ENCODE measurements at places on chromosomes 16 and 17. TPM values are rescaled to one million over a fixed set of nuclear protein-coding genes. Genes with fewer than 3 reads are reported as not detected.

The OTOP2 gene
- total RNA-seq = 0.06 TPM

The COIL gene
- total RNA-seq = 17.7 TPM

The SSTR5 gene
- total RNA-seq = 0.36 TPM

The CCL3 gene
- total RNA-seq = not detected

The TMEM235 gene
- total RNA-seq = not detected

The NPW gene
- total RNA-seq = 1.5 TPM

The GIT1 gene
- 60.3 TPM for total RNA-seq

The ACSF2 gene
- total RNA-seq = 15.0 TPM

The ITGAL gene
- total RNA-seq = 0.08 TPM

The TPSG1 gene
- not detected for total RNA-seq

The UNC45B gene
- total RNA-seq = not detected

The ITGAD gene
- not detected for total RNA-seq

The DPEP2NB gene
- not detected for total RNA-seq

The RPH3AL gene
- total RNA-seq = 20.2 TPM

The NPIPA3 gene
- total RNA-seq = 1.0 TPM

The OR1F1 gene
- not detected for total RNA-seq

The RANGRF gene
- total RNA-seq = 46.4 TPM

The NUP85 gene
- total RNA-seq = 113 TPM

The CCL1 gene
- not detected for total RNA-seq

The GPR139 gene
- total RNA-seq = not detected

The MC1R gene
- 7.3 TPM for total RNA-seq

The CLEC18A gene
- total RNA-seq = not detected

The TRPV3 gene
- 0.37 TPM for total RNA-seq

The TSR3 gene
- total RNA-seq = 89.3 TPM

The KRTAP9-8 gene
- not detected for total RNA-seq

The PLSCR3 gene
- total RNA-seq = 43.5 TPM

The TBC1D3 gene
- total RNA-seq = not detected

The CD300LB gene
- not detected for total RNA-seq

The CCL14 gene
- not detected for total RNA-seq

The CPHXL2 gene
- total RNA-seq = not detected

The STXBP4 gene
- total RNA-seq = 4.7 TPM

The TBC1D3G gene
- total RNA-seq = not detected

The DNASE1L2 gene
- total RNA-seq = 1.7 TPM

The MYH13 gene
- total RNA-seq = not detected

The CSHL1 gene
- not detected for total RNA-seq

The RND2 gene
- total RNA-seq = 0.15 TPM

The AATK gene
- total RNA-seq = 0.48 TPM

The FOXL1 gene
- 1.0 TPM for total RNA-seq

The SLC6A2 gene
- total RNA-seq = 0.05 TPM

The WNK4 gene
- 1.8 TPM for total RNA-seq

The SRL gene
- total RNA-seq = 0.03 TPM

The WNT9B gene
- total RNA-seq = not detected

All from A549 treated with CpdA at 1 μM for 4 hours (cell line).